ENCODE measurements at places on chromosomes 12 and 14. TPM values are rescaled to one million over a fixed set of nuclear protein-coding genes. Genes with fewer than 3 reads are reported as not detected.

DNA sequence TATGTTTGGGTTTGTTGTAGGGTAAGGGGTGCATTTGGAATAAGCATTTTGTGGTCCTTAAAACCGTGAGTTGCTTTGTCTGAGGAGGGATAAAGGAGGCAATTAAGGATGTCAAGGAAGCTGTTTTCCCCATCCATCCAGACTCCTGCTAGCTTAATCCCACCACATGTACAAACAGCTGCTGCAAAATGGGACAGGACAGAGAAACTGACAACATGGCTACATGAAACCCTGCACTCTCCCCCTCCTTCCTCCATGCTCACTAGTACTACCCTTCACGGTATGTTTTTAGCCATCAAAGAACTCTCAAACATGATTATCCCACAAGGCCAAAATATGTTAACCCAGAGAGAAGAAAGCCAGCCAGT, 20.6 kb downstream of the ST8SIA1 start:
- DNase-seq = no peak

DNA sequence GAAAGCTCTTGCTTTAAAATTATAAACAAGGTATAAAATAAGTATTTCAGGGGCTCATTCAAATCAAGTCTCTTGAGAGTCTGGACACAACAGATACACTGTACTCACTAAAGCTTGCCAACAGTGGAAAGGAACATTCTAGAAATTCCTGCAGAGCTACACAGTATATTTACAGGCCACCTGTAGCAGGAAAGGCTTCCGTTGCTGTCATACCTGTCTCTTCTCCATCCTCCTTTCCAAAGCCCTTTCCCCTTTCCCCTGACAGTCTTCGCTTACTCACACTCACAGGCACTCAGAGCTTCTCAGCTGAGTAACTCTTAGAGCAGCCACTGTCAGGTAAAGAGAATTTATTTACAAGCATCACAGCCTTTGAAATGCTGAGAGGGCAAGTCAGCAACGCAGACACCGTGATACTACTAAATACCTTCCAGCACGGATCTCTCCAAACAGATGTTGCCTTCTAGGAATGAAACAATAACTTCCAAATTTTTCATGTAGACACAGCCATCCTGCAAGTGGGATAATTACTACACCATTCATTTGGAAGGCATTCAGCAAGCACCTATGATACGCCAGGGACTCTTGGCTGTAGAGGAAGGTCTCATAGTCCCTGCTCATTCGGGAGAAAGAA, 167.9 kb downstream of the FOXN3 start:
- DNase-seq = no peak

DNA sequence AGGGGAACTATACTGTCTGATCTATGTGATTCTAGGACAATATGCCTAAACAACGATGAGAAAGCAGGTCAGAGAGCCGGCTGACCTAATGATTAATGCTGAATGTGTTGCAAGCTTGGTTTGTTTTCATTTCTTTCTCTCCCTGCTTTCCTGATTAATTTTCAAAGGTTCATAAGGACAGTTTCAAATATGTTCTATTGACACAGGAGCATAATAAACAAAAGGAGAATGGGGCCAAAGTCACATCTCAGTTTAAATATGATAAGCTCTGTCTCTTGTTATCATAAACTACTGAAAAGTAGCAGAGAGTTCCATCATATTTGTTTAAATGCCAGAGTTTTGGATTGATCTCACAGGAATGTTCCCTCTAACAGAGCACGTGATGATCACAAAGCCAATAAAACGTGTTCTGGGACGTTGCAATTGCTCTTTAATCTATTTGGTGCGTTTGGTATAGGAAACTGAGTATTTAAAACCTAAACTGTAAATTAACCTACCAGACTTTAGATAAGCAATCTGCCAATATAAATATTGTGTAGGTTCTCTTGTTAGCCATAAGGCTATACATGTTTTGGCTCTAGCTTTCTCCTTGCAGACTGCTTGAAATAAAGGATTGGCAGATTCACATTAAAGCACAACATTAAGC, 3.7 kb upstream of the HSD17B6 start:
- DNase-seq = no peak

DNA sequence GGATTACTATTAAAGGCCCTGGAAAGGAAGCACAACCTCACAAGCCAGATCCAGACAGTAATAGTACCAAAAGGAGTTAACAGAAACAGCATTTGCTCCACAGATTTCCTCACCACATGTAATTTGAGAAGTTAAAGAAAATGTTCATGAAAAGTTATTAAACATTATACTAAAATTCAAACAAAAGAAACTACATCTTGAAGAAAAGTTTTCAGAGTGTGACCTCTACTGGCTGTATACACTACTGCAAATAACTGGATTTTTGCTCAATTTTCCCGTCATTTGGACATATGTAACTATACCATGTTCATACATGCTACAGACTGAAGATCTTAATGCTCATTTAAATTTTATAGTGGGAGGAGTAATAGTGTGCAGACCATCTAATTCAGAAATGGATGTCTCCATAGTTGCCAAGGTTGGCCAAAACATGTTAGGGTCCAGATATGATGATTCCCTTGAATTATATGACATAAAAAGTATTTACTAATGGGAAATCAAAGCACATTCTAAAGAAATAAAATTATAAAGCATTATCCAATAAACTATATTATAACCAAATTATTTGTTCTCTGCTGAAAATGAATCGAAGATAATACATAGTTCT, 5.6 kb downstream of the KRR1 start:
- DNase-seq = no peak

- DNase-seq = no peak
Measured at GRCh38 chr12:82299319-82300025, 58.7 kb downstream of the CCDC59 start.

PLBD2 gene
- total RNA-seq = 37.3 TPM

GRCh38 chr14:68215629-68216028, 396.1 kb downstream of the RAD51B start:
- DNase-seq = no peak

LUM gene
- total RNA-seq = 56.4 TPM

GRCh38 chr14:31678421-31679249, 117.4 kb downstream of the NUBPL start:
- no peak for DNase-seq

DNA sequence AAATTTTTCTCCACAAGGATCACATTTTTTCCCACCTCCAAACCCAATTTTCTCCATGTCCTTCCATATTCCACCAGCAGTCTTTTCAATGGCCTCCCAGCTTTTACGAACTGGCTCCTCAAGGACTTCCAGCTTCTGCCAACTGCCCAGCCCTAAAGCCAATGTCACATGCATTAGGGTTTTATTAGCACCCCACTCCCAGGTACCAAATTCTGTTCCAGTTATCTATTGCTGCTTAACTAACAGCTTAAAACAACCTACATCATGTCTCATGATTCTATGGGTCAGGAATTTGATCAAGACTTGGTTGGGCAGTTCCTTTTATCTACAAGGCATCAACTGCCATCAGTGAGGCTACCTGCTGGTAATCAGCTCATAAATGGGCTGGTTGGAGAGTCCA, 151.3 kb downstream of the SPTSSA start:
- DNase-seq = no peak

TAMALIN gene
- total RNA-seq = 14.6 TPM

PIANP gene
- not detected for total RNA-seq

DNA sequence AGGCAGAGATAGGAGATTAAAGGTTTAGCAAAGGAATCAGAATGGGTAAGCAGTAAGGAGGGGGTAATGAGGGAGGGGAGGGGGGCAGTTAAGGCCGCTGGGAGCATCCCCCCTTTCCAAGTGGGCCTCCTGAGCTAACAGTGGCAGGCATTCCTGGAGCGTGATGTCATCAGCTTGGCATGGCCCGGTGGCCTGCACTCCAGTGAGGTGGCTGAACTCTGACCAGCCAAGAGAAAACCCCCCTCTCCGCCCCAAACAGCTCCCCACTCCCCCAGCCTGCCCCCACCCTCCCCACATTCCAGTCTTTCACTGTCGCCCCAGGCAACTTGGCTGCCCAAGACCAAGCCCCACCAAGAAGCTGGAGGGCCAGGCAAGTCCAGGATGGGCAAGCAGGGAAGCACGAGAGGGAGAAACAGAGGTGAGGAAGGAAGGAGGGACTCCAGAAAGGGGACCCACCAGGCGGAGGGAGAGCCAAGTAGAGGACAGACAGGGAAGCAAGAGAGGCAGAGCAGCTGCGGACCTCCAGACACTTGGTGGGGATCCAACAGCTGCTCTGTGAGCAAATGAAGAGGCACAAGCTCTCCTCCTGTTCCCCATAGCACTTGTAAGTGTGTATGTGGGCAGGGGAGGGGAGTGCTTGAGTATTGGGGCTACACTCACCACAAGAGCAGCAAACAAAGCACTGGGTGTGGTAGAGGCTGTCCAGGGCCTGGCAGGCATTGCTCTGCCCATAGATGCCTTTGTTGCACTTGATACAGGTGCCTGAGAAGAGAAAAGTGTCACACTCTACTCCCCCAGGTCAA, 4.5 kb downstream of the AJUBA start:
- DNase-seq = no peak

GRCh38 chr14:62213516-62213915, 451.3 kb downstream of the SNAPC1 start:
- no peak for DNase-seq

GRCh38 chr14:50928002-50928635, 16.2 kb downstream of the PYGL start:
- no peak for DNase-seq

MYL2 gene
- total RNA-seq = not detected

GRCh38 chr12:111767362-111768158, 827 bp downstream of the ALDH2 start:
- no peak for DNase-seq

KSR2 gene
- total RNA-seq = 0.46 TPM

RNASE7 gene
- total RNA-seq = 83.3 TPM

- peak; percentile 84 for DNase-seq
Measured at GRCh38 chr14:99270458-99271220, 1.4 kb downstream of the BCL11B start.

DNA sequence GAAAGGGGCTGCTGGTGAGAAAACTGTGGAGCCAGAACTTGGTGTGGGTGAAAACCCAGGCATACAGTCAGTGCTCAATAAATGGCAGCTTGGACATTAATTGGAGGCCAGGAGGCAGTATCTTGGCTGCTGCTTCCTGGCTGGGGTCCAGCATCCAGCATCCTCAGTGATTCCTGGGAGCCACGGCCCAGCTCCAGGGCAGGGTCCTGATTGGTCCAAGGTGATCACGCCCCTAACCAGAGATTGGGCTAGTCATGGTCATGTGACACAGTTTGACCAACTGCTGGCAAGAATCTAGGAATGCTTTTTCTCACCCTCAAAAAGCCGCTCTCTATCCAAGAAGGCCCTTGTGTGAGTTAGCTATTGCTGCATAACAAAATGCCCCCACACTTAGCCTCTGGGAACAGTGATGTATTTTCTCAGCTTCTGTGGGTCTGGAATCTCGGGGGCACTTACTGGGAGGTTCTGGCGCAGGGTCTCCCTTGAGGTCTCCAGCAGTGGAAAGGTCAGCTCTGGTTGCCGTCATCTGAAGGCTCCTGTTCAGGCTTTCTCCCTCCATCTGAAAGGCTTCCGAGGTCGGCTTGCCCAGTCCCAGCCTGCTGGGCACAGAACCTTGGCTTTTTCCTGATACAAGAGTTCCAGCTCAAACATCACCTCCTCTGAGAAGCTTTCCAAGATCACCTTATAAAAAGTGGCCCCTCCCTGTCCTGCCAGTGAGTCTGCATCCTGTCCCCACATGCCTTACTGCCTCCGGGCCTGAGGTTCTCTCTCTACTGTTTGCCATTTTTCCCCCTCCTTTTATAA, 119.2 kb upstream of the NCOR2 start:
- no peak for DNase-seq

GPRC5D gene
- 27.9 TPM for total RNA-seq

DNAH10 gene
- not detected for total RNA-seq

DUSP16 gene
- 26.4 TPM for total RNA-seq

TMEM229B gene
- 3.2 TPM for total RNA-seq

TMEM119 gene
- total RNA-seq = 0.57 TPM

PPP1R1A gene
- 6.7 TPM for total RNA-seq
